ENCODE measurements at places on chromosomes 5 and 9.

DNA sequence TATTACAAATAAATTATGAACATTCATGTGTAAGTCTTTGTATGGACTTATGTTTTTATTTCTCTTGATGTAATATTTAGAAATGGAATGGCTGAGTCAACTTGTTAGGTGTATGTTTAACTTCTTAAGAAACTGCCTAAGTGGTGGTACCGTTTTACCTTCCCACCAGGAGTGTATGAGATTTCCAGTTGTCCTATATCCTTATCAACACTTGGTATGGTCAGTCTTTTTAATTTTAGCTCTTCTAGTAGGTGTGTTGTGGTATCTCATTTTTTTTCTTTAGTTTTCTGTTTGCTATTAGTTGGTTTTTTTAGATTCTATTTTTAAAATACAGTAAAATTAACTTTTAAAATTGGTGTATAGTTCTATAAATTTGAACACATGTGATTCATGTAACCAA is 3.7 kb downstream of the NDUFAF2 start:
- DNase-seq = no peak

DNA sequence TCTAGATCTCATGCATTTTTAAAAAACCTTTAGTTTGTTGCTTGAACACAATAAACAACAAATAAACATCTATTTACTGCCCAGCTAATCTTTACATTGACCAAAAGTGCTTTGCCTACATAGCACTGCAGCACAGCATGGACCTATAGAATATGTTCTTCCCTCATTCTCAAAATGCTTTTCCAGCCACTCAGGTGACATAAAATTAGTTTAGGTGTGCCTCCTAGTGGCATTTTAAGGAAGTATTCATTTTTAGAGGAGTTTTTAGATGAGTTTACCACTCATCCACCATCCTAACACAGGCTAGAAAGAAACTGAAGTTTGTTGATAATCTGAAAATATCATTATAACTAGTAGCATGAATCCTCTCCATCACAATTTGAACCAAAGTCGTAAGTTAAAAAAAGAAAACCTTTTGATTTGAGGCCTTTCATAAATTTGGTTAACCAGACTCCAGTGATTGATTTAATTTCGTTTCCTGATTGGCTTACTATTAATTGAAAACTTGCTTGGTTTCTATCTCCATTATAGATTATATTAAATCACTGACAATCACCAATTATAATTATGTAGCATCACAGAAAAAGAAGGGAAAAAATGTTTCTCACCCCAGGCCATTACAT is 12.6 kb downstream of the PLGRKT start:
- no peak for DNase-seq

DNA sequence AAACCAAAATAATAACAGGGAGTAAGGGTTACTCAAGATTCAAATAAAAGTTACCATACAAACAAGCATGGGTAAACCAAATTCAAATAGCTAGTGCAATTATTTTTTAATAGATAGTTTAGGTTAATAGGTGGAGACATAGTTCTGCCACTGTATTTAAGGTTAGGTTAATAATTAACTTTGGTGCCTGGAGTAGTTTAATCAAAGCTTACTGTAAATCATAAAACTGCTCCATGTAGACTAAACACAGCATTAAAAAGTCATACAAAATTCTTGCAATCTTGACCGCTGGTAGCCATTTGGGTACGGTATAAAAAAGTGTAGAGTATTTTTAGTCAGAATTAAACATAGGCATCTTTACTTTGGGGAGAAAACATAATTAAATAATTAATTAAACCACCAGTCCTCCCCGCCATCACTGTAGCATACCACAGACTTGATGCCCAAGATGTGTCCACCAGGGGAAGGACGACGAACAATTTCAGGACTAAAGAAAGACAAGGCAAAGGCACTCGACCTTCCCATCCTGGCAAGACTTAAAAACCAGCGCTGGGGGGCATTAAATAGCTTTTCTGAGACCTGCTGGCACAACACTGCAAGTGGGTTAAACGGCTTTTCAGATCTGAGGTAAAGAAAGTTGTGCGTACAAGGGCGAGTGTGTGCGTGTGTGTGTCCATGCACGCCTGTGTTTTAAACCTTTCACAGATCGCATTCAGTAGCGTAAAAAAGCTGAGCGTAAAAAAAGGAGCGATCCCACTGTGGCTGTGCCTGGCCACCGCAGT is 2.9 kb downstream of the SEMA6A start:
- DNase-seq = no peak

- no peak for DNase-seq
These were observed 4.9 kb upstream of the CARD9 start for GRCh38 chr9:136378170-136379002.

DNA sequence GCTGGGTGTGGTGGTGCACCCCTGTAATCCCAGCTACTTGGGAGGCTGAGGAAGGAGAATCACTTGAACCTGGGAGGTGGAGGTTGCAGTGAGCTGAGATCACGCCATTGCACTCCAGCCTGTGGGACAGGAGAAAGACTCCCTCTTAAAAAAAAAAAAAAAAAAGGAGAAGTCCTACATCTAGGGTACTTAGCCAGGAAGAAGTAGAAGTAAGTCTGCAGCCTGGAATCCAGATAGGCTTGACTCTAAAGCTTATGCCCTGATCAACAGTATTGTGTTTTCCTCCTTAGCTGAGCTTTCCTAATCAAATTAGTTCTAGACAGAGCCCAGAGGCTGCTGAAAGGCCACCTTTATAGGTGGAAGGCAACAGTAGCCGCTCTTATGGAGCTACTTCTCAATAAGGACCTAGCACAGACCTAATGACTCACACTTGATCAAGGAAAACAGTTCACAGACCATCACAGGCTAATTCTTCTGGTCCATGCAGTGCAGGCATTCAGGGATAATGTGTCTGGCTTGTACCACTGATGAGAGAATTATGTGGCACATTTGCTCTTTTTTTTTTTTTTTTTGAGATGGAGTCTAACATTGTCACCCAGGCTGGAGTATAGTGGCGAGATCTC is 105.5 kb upstream of the KLF4 start:
- no peak for DNase-seq

- peak; percentile 41 for DNase-seq
These were observed 21.2 kb upstream of the MLANA start for GRCh38 chr9:5869315-5870019.

DNA sequence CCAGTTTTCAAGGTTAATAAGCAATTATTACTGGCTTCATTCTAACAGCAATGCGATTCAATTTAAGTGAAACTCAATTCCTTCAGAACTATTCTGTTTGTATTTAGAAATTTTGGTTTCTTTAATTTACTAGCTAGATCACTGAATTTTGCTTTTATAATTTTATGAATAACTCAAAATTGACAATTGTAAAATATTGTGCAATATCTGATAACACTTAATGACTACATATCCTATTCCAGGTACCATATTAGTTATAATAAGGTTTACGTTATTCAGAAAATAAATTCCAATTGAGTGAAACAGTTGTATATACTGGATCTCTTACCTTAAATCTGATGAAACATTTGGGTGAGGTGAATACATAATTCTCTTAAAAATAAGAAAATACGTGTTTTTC is 1348.3 kb upstream of the CDH6 start:
- DNase-seq = no peak

- no peak for DNase-seq
These were observed 63.5 kb downstream of the ZNF474 start for GRCh38 chr5:122192497-122193496.

DNA sequence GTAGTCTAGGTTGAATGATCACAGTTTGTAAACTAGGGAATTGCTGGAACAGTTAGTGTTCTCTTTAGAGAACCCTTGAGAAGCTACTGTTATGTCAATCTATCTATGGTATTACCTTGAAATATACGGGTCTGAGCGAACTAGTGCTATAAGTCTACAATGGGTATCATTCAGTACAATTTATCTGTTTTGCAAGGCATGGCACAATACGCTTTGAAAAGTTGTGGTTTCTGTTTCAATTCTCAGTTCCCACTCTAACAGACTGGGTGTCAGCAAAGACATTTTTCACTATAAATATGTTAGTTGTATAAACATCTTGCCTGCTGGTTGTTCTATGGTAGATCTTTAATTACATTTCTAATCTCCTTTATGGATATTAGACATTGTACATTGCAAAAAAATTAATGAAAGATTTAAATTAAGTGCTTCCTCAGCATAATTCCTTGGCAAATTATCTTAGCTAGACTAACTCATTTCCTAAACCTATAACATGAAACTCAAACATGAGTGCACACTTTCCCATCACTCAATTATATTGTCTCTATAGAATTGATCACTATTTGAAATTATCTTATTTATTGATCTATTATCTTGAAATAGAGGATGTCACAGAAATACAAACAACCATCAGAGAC is 24.9 kb upstream of the SLCO6A1 start:
- no peak for DNase-seq

DNA sequence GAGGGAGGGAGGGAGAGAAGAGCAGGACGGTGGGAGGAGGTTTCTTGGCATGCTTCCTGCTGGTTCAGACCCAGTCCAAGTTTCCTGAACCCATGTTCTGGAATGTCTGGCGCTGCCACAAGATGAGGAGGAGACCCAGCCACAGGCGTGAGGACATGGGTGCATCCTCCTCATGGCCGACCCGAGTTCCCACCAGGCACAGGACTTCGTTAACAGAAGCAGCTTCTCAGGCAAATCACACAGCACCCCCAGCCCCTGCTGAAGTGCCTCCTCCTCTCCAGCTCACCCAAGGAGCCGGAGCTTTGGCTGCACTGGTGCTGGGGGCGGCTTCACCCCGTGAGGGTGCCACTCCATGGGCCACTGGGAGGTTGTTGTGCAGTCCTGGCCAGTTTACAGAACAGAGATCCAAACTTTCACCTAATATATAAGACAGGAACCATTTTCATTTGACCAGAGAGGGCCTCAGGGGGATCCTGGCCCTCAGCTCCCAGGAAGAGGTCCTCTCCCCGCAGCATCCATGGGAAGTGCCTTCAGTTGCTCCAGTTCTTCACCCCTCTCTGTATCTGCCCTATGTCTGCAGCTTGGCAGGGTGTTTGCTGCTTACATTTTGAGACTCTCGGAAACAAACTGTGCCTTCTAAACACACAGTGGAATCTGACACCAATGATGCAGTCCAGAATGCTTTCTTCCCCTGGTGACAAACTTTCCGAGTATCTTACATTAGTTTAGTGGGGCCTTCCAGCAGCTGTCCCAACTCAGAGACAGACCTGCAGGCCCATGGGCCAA is 10.2 kb upstream of the NKD2 start:
- no peak for DNase-seq

DNA sequence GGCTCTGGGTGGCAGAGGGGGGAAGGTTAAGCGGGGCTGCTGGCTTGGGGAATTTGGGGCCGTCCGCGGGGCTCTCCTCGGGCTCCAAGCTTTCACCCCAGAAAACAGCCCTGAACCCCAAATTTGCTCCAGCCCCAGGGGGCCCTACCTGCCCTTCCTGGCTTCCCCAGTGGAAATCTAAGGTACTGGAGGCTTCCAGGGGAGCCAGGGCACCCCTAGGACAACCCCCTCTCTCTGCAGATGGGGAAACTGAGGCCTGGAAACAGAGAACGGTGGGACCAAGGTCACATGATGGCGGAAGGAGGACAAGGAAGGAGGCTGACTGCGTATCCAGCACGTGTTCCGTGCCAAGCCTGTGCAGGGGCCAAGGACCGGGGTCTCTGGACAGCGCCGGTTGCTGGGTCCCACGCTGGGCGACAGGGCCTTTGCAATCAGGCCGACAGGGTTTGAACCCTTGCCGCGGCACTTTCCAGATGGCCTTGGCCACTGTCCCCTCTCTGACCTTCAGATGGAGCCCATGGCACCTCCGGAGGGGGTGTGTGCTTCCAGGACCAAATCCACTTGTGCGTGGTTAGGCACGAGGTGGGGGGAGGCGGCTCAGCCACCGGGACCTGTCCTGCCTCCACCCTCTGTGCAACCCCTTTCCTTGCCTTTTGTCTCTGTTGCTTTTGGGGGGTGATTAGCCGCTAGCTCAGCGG is 183.1 kb downstream of the C9orf50 start:
- no peak for DNase-seq

DNA sequence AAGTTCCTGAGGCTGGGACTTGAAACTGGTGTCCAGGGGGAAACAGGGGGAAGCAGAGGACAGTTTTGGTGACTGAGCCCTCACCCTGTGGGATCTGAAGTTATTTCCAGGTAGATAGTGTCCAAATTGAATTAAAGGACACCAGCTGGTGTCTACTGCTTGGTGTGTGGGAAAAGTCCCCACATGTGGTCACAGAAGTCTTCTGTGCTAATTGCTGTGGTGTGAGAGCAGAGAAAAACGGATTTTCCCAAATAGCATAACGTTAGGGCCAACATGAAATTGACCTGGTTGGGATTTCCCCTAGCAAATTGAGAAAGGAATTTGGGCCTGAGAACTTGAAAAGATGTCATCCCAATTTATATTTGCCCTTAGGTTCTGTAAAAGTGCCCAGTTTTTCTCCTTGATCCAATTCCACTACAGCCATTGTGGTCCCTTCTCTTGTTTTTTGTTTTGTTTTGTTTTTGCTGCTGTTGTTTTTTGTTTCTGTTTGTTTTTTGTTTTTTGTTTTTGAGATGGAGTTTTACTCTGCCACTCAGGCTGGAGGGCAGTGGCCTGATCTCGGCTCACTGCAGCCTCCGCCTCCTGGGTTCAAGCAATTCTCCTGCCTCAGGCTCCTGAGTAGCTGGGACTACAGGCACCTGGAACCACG is 5.6 kb upstream of the STARD4 start:
- no peak for DNase-seq

DNA sequence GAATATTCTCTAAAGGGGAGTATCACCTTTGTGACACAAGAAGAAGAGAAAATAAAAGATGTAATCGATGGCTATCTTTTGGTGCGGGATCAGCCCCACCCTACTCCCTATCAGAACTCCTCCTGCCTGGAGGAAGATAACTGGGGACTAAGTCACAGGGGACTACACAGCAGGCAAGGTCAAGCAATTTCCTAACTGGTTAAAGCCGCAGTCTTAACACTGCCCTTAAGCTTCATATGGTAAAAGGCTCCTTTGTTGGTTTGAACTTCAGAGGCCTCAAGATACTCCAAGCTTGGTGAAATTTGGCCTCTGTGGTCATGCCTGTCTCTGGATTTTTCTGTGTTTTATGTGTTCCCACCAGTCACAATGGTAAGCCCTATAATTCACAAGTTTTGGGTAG is 1.3 kb upstream of the SHISAL2B start:
- DNase-seq = no peak

DNA sequence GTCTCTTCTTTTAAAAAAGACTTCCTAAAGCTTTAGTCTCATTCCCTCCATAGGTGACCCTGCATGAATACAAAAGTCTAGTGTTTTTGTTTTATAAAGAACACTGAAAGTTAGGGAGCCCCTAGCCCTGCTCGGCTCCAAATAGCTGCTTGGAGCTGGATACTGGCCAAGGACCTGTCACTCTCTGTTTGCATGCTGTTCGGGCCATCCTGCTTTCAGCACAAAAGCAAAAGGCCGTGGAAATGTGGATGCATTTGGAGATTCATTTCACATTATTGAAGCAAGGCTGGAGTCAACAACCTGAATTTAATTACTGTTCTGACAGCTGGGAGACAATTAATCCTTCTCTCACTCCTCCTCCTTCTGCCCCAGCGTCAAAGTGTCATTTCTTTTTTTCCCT is 151.7 kb upstream of the NMUR2 start:
- no peak for DNase-seq

DNA sequence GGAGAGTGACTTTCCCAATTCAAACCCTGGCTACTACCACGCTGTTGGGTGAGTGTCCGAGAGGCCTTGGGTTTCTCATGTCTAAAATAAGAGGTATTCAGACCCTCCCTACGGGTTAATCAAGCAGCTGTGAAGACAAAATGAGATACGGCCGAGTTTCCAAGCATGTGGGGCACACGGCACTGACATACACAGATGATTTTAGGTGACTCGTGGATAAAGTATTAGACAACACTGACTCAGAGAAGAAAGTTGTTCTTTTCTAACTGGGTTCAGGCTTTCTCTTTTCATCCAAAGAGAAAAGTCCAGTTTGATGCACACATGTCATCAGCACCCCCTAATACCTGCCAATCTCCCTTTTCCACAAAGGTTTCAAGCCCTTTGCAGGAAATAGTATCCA is 15.6 kb downstream of the FOXI1 start:
- DNase-seq = no peak

Data from stimulated activated CD4-positive, alpha-beta T cell treated with anti-CD3 and anti-CD28 coated beads, Interleukin-2, amount 100 ng/mL, for 48 hours (primary cell).